ENCODE measurements at places on chromosomes 7 and 10.

DNA sequence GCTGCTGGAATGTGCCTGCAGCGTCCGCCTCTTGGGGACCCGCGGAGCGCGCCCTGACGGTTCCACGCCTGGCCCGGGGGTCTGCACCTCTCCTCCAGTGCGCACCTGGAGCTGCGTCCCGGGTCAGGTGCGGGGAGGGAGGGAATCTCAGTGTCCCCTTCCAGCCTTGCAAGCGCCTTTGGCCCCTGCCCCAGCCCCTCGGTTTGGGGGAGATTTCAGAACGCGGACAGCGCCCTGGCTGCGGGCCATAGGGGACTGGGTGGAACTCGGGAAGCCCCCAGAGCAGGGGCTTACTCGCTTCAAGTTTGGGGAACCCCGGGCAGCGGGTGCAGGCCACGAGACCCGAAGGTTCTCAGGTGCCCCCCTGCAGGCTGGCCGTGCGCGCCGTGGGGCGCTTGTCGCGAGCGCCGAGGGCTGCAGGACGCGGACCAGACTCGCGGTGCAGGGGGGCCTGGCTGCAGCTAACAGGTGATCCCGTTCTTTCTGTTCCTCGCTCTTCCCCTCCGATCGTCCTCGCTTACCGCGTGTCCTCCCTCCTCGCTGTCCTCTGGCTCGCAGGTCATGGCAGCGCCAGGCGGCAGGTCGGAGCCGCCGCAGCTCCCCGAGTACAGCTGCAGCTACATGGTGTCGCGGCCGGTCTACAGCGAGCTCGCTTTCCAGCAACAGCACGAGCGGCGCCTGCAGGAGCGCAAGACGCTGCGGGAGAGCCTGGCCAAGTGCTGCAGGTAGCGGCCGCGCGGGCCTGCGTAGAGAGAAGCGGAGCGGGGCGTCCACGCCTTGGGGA is 645 bp downstream of the SLC26A4 start:
- DNase-seq: no peak

DNA sequence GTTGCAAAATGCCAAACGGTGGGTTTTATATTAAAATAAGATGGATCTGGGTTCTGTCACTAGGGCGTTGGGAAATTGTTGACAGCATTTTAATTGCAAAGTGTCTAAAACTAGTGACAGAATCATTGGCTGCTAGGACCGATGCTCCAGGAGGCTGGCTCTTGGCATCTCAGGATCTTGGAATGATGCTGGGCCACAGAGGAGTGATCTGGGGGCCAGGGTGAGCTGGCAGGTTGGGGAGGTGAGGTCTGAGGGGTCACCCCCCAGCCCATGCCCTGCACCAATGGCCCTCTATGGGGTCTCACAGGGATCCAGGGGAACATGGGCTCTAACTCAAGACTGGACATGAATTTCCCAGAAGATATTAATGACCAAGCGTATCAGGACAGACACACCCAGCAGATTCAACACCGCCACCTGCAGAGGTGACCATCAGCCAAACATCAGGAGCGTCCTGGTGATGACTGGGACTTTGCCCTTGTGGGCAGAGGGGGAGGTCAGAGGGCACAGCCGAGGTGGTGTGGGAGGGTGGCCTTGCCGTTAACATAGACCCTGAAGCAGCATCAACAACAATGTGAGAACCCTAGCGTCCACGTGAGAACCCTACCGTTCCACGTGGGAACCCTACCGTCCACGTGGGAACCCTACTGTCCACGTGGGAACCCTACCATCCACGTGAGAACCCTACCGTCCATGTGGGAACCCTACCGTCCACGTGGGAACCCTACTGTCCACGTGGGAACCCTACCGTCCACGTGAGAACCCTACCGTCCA is 89.0 kb upstream of the PPP2R2D start:
- no peak for DNase-seq

- DNase-seq: no peak
Observed at GRCh38 chr10:42753507-42754154, 29.0 kb upstream of the BMS1 start.

GRCh38 chr7:138879356-138879755 is 81.4 kb upstream of the ATP6V0A4 start:
- no peak for DNase-seq

GRCh38 chr10:84395581-84395980 is 67.2 kb downstream of the CCSER2 start:
- DNase-seq: no peak

GRCh38 chr7:137846827-137847567 is at the start of gene DGKI:
DGKI (minus strand) TSS chr7:137846974.
- DNase-seq: no peak

GRCh38 chr7:101941481-101942383 is 124.3 kb downstream of the CUX1 start:
- DNase-seq: no peak

GRCh38 chr10:89644691-89644966 is 413 bp downstream of the PANK1 start:
- DNase-seq: no peak
